ENCODE measurements at places on chromosomes 7 and 10.

DNA sequence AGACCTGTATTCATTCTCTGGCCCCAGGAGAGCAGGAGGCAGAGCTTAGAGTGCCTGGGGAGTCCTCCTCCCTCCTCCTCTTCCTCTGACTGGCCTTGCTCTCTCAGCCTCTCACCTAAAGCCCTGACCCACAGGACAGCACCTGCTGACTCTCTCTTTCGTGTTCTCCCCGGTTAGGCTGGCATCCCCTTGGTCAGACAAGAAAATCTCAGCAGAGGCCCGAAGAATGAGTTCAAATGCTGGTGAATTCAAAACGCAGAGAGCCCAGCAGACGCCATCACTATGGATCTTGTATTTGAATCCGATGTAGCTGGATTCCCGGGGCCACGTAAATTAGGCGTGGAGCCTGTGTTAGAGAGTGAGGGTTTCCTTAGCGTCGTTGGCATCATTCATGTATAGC, 255.3 kb downstream of the KLF6 start:
- DNase-seq: no peak

- no peak for DNase-seq
Observed at GRCh38 chr10:34710391-34710751, 104.7 kb downstream of the PARD3 start.

- no peak for DNase-seq
Observed at GRCh38 chr7:13551503-13551902, 438.0 kb downstream of the ETV1 start.

- no peak for DNase-seq
Observed at GRCh38 chr10:114319406-114320248, 80.6 kb downstream of the VWA2 start.

- DNase-seq: no peak
Observed at GRCh38 chr7:36264123-36264801, 111.2 kb downstream of the EEPD1 start.

DNA sequence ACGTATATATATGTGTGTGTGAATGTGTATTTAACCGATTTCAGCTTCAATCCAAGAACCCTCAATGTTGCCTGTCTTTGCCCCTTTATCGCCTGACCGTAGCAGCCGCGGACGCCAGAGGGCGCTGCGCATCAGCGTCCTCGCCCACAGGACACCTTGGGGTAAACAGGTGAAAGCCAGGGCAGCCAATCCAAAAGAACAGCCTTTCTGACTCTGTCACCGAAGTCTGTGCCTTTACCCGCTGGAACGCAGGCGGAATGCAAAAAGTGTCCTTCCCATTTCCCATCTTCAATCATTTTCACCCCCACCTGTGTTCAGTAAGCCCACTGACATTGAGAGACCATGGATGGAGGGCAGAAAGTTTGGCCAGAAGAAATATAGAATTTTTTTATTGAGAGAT, 3.6 kb downstream of the NXPH1 start:
- DNase-seq: no peak

DNA sequence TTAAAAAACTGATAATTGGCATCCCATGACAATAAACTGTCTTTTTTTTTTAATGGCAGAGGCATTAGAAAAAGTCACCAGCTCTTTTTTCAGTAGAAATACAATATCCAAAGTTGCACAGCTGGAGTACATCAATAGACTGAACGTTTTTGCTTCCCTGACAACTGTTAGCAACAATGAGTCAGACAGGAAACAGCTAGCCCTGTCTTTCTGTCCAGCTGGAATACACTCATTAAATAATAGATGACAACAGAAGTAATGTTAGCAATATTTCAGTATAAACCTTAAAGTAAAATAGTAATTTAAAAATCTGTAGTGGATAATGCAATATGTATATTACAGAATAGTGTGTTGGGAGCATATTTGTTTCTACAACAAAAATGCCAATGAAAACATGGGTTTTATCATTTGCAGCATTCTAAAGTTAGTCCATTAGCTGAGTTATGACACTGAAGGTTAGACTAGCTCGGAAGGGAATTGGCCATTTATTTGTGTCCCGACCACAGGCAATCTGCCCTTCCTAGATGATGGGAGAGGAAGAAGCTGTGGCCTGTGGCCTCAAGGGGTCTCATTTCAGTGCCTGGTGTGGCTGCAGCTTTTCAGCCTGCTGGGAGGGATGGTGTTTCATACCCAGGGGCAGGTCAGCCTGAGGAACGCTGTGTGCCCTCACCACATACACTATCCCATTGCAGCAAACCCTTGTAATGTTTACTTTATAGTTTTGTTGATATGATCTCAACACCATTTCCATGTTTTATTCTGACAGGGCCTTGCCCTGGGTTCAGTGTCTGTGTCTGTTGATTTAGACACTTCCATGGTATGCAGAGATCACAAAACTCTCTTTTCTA, 173.3 kb downstream of the SLC16A9 start:
- DNase-seq: no peak

DNA sequence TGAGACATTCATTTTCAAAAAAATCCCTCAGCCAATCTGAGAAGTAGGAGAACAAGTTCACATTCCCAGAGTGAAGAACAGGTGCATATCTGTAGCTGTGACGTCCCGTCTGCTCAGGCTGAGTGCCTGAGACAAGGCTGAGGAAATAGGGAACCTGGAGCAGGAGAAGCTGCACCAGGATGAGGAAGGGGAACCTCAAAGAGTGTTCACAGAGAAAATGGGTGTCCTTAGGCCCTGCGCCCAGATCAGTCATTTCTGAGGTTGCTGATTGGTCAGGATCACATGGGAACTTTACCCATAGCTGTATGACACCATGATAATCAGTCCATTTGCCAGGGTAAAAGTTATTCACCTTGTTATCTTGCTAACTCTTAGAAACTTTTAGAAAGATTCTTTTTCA, 34.2 kb upstream of the TARP start:
- no peak for DNase-seq

GRCh38 chr7:1473864-1474512, 14.7 kb upstream of the MICALL2 start:
- DNase-seq: peak; percentile 79

DNA sequence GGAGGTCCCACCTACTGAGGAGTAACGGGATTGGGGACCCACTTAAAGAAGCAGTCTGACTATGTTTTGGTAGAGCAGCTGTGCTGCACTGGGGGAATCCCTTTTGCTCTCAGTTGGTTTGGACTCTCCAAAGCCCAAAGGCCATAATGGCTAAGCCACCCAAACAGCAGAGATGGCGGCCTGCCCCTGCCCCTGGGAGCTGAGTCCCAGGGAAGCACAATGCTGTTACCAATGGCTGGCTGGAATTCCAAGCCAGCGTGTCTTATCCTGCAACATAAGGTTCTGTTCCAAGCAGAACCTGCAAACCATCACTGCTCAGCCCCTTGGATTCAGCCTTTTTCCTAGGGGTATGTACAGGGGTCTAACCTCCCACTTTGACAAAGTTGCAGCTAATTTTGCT, 53.7 kb upstream of the GNAT3 start:
- DNase-seq: no peak

GRCh38 chr10:12508165-12508564, 158.8 kb downstream of the CAMK1D start:
- DNase-seq: no peak

GRCh38 chr10:89241026-89241425, 10.5 kb downstream of the LIPA start:
- no peak for DNase-seq

DNA sequence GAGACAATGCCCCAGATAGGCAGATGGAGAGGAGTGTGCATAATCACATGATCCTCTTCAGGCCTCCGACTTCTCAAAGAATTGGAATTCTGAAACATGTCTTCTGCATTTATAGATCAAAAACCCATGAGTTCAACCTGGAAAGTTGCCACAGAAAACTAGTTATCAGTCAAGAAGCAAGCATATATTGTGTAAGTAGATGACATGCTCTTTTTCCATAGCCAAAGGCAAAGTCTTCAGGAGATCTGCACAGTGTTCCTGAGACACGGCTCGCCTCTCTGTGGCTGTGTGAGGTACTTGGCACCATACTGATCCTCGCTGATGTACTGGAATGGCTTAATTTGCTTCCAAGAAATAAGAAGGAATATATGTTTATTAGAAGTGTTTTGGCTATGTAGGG, 213.5 kb upstream of the MKI67 start:
- no peak for DNase-seq

- no peak for DNase-seq
Observed at GRCh38 chr7:16656141-16656540, 10.2 kb downstream of the BZW2 start.

GRCh38 chr7:2202901-2203765, 29.6 kb downstream of the MAD1L1 start:
- no peak for DNase-seq

DNA sequence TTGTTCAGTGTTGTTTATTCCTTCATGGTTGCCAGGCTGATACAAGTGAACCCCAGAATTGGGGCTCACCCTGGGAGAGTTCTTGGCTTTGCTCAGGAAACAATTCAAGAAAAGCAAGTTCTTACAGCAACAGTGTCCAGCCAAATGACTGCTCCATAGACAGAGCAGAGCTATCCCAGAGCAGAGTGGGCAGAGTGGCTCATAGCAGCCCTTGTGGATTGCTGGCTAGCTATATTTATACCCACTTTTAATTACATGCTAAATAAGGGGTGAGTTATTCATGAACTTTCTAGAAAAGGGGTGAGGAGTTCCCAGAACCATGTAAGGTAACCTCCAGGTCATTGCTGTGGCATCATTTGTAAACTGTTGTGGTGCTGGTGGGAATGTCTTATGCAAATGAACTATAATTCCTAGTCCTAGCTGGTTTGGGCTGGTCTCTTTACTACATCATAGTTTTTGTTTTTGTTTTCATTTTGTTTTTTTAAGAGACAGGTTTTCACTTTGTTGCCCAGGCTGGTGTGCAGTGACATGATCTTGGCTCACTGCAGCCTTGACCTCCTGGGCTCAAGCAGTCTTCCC, 59.9 kb upstream of the HBP1 start:
- DNase-seq: no peak

- DNase-seq: no peak
Observed at GRCh38 chr10:43237128-43237527, 29.7 kb downstream of the RASGEF1A start.

DNA sequence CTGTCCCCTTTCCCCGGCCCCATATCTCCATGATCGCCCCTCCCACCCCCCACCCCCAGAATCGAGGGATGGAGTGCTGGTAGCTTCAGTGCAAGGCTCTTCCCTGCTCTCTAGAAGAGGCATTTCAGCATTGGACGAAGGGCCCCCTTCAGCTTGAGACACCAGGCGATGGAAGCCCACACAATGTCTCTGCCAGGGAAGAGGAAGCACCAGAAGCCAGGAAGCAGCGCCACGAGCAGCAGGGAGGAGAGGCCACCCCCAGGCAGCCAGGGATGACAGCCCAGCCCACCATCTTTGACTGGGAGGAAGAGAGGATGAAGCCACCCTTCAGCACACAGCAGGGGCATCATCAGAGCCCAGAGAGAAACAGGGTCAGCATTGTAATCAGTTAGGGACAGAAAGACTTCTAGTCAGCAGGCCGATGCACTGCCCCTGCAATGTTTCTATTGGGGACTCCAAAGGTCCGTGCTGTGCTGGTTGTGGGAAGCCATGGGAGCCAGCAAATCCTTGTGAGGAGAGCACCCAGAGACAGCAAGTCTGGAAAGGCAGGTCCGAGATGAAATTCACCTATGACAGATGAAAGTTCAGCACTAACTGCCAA, 15.7 kb downstream of the TMEM72 start:
- no peak for DNase-seq

- peak; percentile 11 for DNase-seq
Observed at GRCh38 chr7:150405584-150406311, 26.6 kb downstream of the ZNF775 start.

DNA sequence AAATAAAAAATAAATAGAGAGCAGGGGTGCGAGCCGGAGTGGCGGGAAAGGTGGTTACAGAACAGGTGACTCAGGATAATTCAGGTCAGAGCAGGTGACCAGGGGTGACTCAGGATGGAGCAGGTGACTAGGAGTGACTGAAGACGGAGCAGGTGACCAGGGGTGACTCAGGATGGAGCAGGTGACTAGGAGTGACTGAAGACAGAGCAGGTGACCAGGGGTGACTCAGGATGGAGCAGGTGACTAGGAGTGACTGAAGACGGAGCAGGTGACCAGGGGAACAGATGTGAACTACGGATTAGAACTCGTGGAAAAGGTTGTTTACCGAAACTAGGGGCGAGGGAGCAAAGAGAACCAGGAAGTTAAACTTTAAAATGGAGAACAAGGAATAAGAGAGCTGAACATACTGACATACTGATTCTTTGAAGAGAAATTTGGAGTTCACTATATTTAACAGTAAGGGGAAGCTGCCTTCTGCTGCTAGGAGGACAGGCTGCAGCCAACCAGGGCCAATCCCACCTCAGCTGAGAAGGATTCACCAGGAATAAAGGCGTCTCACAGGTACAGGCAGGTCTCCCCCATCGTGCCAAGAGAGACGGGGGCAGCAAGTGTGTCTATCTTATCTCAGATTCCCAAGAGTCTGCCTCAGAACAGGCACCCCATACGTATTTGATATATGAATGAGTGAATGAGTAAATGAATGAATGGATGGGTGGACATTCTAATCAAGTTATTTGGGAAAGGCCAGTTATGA, 101.3 kb downstream of the CPXM2 start:
- DNase-seq: no peak

- DNase-seq: no peak
Observed at GRCh38 chr7:35252612-35253459, 1.1 kb downstream of the TBX20 start.

GRCh38 chr7:112056409-112056808, 149.8 kb downstream of the DOCK4 start:
- DNase-seq: no peak

- no peak for DNase-seq
Observed at GRCh38 chr7:73343671-73344380, 15.9 kb downstream of the FKBP6 start.

DNA sequence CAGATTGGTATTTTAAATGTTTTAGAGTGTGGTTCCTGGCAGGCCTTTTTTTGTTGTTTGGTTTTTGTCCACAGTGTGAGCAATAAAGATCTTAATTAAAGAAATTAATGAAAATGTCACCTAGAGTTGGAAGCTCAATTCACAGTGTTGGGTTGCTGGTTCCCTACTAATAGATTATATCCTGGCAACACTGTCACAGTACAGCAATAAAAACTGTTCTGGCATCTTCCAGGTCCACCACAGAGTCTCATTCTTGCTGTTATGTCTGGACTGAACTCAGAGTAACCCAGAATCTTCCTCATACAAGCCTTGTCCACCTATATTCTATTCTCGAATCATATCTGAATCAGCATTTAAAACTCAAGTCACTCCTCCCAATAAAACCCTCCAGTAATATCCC, 212.4 kb upstream of the LRRTM3 start:
- no peak for DNase-seq

DNA sequence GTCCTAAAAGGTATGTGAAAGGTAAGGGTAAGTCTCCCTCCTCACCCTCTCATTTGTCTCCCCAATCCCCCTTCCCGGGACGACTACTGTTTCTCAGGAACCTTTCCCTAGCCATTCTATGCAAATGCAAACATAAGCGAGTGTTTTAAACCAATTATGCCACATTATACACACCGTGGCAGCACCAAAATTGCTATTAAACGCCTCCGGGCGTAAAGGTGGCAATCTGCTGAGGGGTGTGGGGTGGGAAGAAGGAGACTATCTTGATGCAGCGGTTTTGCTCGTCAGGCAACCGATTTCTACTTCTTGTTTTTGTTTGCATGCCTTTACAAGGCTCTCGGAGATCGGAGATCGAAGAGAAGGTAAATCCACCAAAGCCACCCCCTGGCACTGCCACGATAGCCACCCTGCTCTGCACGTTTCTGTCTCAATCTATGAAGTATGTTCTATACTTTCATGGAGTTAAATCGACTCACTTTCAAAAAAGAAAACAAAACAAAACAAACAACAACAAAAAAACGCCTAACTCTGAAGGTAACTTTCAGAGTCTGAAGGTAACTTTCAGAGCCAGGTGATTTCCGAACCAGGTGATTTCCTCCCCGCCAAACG, 46.0 kb upstream of the CDK1 start:
- DNase-seq: no peak
